ENCODE measurements at places on chromosomes 13 and 19. TPM values are rescaled to one million over a fixed set of nuclear protein-coding genes. Genes with fewer than 3 reads are reported as not detected.

The UBL5 gene
- total RNA-seq, result 326 TPM

The IGFL4 gene
- not detected for total RNA-seq

The RASIP1 gene
- total RNA-seq, result 0.22 TPM

The CEACAM4 gene
- not detected for total RNA-seq

The BICRA gene
- total RNA-seq, result 13.9 TPM

The NAPSA gene
- total RNA-seq, result 19.7 TPM
